Fibroblast of lung (primary cell): ENCODE measurements at places on chromosomes 16 and 17. TPM values are rescaled to one million over a fixed set of nuclear protein-coding genes. Genes with fewer than 3 reads are reported as not detected.

The RAB40C gene
- total RNA-seq, result 9.8 and 11.6 TPM in 2 replicates

The PRSS8 gene
- total RNA-seq, result not detected in 2 replicates

The AXIN2 gene
- total RNA-seq, result 1.8 and 2.1 TPM in 2 replicates

The KRTAP4-1 gene
- not detected in 2 replicates for total RNA-seq

The BEAN1 gene
- not detected in 2 replicates for total RNA-seq

The HIC1 gene
- total RNA-seq, result 29.1 and 30.0 TPM in 2 replicates

The NACA2 gene
- not detected in 2 replicates for total RNA-seq

The CACNG4 gene
- total RNA-seq, result not detected in 2 replicates

The KCNG4 gene
- not detected in 2 replicates for total RNA-seq

The ALOXE3 gene
- total RNA-seq, result not detected in 2 replicates

The PPP1R27 gene
- total RNA-seq, result under 0.01 TPM in 1 of 2 replicates, not detected in the other

The SAMD14 gene
- 2.1 and 2.3 TPM in 2 replicates for total RNA-seq

The WSCD1 gene
- 0.51 and 0.83 TPM in 2 replicates for total RNA-seq

The OTOP2 gene
- total RNA-seq, result not detected in 2 replicates

The TERB1 gene
- under 0.01 and 0.17 TPM in 2 replicates for total RNA-seq
